ENCODE measurements at places on chromosomes 6 and 20. TPM values are rescaled to one million over a fixed set of nuclear protein-coding genes. Genes with fewer than 3 reads are reported as not detected.

The RCAN2 gene
- polyA plus RNA-seq: 4.7 TPM

The MRPS10 gene
- polyA plus RNA-seq: 25.2 TPM

The MPC1 gene
- polyA plus RNA-seq: 38.8 TPM

GRCh38 chr6:121492536-121492935, 57.1 kb downstream of the GJA1 start:
- DNase-seq: no peak

- peak; percentile 56 for DNase-seq
These were observed 76.4 kb upstream of the RNF24 start for GRCh38 chr20:4091490-4092479.

DNA sequence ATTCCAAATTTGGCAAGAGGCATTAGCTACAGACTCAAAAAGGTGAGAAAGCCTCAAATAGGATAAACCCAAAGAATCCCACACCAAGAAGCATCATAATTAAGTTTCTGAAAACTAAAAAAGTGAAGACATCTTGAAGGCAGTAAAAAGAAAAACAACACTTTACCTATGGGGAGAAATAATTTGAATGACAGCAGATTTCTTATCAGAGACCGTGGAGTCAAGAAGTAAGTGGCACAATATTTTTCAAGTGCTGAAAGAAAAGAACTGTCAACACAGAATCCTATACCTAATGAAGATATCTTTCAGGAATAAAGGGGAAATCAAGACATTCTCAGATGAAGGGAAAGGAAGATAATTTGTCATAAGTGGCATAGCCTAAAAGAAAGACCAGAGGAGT, 193.3 kb upstream of the CHD6 start:
- no peak for DNase-seq

The PKIB gene
- 30.3 TPM for polyA plus RNA-seq

DNA sequence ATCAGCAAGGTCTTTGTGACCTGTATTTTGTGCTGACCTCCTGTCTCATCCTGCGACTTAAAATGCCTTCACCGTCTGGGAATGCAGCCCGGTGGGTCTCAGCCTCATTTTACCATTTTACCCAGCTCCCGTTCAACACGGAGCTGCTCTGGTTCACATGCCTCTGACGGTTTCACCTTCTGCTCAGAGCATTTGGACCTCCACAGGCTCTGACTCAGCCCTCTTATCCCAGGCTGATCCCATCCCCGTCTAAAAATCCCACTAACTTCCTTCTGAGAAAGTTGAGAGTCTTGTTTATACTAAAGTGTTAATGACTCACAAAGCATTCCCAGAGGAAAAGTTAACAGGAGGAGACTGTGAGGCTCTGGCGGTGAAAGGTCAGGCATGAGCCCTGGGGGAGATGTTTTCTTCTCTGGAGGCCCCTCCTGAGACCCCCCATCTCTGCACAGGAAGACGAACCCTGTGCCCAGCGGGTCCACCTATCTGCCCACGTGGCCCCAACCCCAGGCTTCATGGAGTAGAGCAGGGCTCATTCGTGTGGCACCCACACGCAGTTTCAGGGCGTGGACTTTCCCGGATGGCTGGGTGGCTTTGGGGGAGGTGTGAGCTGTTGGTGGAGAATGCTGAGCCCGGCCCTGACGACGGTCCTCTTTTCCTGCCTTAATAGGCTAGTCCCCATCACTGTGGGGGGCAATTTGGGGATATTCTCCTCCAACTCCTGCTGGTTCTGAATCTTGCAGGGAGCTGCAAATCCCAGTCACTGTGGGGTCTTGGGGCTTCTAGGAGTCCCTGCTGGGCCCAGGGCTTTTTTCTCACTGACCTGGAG, 3.3 kb upstream of the BIRC7 start:
- no peak for DNase-seq

GRCh38 chr20:4726710-4727397, 5.1 kb downstream of the PRND start:
- peak; percentile 20 for DNase-seq
